NCI-H524 (cell line): ENCODE measurements at places on chromosomes 12 and 14.

GRCh38 chr14:91171291-91171690 lies 57.4 kb downstream of the DGLUCY start:
- no peak for DNase-seq

GRCh38 chr14:74634964-74635363 lies 22.9 kb upstream of the LTBP2 start:
- DNase-seq, result peak; percentile 97

GRCh38 chr14:62133776-62134550 lies 371.7 kb downstream of the SNAPC1 start:
- DNase-seq, result peak; percentile 16

GRCh38 chr12:115880238-115880637 lies 397.3 kb downstream of the MED13L start:
- DNase-seq, result no peak

- DNase-seq, result no peak
Observed at GRCh38 chr14:90460136-90460535, 63.3 kb downstream of the CALM1 start.

GRCh38 chr12:6960593-6961277 lies 9.6 kb downstream of the PTPN6 start:
- DNase-seq, result no peak

GRCh38 chr12:97594236-97595088 lies 131.9 kb downstream of the RMST start:
- no peak for DNase-seq

GRCh38 chr14:35122696-35123387 lies 490 bp downstream of the PRORP start:
- DNase-seq, result peak; percentile 65

- no peak for DNase-seq
Observed at GRCh38 chr14:26606729-26607312, 9.0 kb upstream of the NOVA1 start.

DNA sequence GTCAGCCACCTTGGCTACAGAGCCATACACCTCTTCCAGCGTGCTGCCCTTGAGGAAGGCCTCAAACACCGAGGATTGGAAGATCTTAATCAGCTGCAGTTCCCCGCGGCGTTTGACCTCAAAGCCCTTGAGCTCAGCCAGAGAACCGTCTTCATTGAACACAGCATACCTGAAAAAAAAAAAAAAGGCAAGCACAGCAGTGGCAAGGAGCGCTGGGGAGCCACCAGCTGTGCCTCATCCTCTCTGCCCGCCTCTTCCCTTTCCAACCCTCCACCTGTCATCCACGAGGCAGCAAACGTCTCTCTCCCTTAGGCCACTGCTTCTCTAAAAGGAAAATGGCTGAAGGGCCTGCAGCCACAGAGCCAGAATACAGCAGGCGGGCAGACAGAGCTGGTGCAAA lies 26.1 kb downstream of the POLE start:
- DNase-seq, result no peak

- no peak for DNase-seq
Observed at GRCh38 chr12:10094646-10095395, 4.0 kb downstream of the CLEC1A start.

GRCh38 chr12:14188744-14189143 lies 176.7 kb upstream of the ATF7IP start:
- no peak for DNase-seq

DNA sequence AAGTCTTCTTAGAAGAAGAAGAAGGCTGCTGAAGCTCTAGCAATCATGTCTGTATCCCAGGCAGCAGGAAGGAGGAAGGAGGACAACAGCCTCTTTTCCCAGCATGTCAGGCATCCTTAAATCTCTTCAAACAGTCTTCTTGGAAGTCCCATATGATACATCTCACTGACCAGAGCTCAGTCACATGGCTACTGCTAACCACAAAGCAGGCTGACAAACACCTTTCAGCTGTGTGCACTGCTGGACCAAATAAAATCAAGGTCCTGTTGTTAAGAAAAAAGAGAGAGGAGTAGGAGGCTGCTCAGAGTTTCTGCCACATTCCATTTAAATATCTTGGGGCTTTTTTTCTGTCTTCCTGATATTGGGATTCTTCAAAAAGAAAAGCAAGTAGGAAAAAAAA lies 203.4 kb upstream of the PELI2 start:
- DNase-seq, result no peak
